ENCODE measurements at places on chromosomes 3 and 15.

DNA sequence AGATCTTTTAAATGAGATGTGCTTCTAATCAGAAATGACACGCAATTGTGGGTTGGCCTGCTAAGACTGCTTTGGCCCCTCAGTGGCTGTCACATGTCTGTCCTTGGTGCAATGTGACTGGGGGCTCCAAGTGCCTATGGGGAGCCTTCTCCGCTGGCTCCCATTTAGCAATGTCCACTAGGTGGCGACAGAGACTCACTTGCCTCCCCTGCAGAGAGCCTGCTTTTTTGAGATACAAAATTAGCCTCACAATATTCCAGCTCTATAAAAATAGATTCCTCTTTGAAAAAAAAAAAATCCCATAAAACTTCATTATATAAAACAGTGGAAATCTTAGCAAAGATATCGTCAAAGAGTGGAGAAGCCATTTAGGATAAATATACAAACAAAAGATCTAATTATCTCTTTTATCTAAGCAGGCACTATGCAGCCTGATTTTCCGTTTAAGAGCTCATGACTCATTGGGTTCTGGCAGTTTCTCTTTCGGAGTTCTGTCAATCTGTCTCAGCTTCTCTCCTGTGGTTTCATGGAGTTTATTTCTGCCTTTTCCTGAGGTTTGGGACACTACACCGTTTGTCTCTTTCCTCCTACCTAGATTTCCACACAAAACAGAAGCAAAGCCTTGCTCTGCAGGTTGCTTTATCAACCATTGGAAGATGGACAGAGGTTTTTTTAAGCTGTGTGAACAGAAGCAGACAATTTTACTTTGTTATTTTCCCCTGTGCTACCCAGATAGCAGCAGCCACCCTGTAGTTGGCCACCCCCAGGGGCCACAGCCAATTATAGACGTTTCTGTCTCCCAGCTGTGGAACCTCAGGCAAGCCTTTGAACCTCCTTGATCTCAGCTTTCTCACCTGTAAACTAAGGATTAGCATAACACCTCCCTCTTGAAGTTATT, 68.4 kb upstream of the TNFAIP8L3 start:
- DNase-seq = peak; percentile 66

DNA sequence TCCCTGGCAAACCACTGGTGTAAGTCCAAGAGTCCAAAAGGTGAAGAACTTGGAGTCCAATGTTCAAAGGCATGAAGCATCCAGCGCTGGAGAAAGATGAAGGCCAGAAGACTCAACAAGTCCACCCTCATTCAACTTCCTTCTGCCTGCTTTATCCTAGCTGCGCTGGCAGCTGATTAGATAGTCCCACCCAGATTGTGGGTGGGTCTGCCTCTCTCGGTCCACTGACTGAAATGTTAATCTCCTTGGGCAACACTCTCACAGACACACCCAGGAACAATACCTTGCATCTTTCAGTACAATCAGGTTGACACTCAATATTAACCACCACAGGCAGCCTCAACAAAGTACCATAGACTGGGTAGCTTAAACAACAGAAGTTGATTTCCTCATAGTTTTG, 245.9 kb upstream of the IGF1R start:
- DNase-seq = no peak

GRCh38 chr3:160370987-160371857, 27.8 kb downstream of the IFT80 start:
- no peak for DNase-seq

GRCh38 chr3:139988472-139989156, 53.6 kb downstream of the CLSTN2 start:
- no peak for DNase-seq

GRCh38 chr3:8336456-8336855, 165.2 kb upstream of the LMCD1 start:
- no peak for DNase-seq

GRCh38 chr3:188473045-188473444, 319.1 kb downstream of the LPP start:
- no peak for DNase-seq

- no peak for DNase-seq
Observed at GRCh38 chr3:16739541-16740105, 134.4 kb upstream of the DAZL start.

- no peak for DNase-seq
Observed at GRCh38 chr3:25457671-25458419, 29.8 kb downstream of the RARB start.

DNA sequence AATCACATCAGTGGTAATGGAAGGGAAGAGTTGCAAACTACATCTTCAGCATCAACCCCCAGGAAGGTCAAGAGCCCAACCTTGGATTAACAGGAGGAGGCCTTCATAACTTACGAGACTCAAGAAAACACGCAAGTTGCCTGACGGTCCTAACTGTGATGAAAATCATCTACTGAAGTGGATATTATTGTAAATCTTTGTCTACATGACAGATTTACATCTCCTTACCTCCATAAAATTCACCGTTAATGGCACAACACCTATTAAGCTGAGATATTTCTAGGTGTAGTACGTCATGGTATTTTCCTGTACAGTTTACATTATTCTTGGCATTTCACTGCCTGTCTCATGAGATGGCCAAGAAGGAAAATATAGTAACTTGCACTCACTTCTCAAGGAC, 332.0 kb downstream of the NSUN3 start:
- DNase-seq = no peak

GRCh38 chr3:164572436-164572835, 505.9 kb downstream of the SI start:
- DNase-seq = no peak

DNA sequence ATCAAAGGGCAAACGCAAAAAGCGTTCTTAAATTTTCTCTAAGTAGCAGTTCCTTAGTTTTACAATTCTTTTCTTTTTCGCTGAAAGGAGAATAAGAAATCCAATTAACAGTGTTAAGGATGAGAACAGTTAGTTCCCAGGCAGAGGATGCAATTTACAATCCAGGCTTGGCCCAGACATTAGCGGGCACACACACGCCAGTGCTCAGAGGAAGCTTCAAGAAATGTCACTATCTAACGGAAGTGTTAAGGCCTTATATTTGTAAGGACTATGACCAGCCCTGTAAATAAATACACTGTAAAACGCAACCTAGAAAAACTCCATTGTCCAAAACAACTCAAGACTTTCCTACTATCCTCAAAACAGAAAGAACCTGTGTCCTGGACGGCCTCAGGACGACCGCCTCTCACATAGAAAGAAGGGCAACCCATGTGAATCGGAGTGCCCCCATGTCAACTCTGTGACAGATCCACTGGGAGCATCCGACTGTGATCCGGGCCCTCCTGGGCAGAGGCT, 1.3 kb downstream of the ACAP2 start:
- no peak for DNase-seq

GRCh38 chr3:22713936-22714335, 489.2 kb upstream of the UBE2E2 start:
- no peak for DNase-seq
